ENCODE measurements at places on chromosomes 1 and 21.

DNA sequence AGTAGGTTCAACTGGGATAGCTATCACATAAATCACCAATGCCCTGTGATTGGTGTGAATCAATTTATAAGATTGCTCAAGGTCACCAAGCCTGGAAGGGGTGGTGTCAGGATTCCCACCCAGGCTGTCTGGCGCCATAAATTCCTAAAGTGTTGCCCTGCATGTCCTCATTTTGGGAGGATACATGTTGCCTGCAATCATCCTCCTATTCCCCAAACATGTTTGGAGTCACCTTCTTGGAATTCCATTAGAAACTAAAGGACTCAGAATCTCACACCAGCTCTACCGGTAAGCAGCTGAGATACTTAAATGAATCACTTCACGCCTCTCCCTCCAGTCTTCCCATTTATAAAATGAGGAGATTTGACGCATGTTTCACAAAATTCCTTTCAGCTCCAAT, 54.1 kb upstream of the SLC45A1 start:
- no peak for DNase-seq

- DNase-seq: no peak
Observed at GRCh38 chr1:106038260-106038659, 1018.2 kb upstream of the PRMT6 start.

GRCh38 chr1:93598861-93599439, 82.7 kb downstream of the BCAR3 start:
- no peak for DNase-seq

- DNase-seq: no peak
Observed at GRCh38 chr21:16768096-16768495, 744.7 kb upstream of the CXADR start.

DNA sequence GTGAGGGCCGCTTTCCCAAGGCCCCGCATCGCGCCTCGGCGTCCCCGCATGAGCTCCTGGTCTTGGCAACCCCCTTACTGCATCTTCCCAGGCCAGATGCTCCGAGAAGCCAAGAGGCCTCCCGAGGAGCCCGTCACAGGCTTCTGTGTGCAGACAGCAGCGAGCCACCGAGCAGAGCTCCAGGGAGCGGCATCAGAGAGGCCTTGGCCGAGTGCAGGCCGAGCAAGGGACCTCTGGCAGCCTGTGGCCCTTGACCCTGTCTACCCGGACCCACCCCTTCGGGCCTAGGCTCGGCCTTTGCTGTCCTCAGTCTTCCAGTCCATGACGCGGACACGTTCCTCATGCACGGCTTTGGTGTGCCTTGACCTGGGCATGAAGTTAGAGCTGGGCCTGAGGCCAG, 63.5 kb downstream of the MORN1 start:
- no peak for DNase-seq

GRCh38 chr21:29904359-29905282, 35.2 kb downstream of the GRIK1 start:
- no peak for DNase-seq

- DNase-seq: no peak
Observed at GRCh38 chr21:16082038-16082816, 352.4 kb downstream of the USP25 start.

- DNase-seq: no peak
Observed at GRCh38 chr1:223654083-223654482, 11.4 kb downstream of the CAPN8 start.

DNA sequence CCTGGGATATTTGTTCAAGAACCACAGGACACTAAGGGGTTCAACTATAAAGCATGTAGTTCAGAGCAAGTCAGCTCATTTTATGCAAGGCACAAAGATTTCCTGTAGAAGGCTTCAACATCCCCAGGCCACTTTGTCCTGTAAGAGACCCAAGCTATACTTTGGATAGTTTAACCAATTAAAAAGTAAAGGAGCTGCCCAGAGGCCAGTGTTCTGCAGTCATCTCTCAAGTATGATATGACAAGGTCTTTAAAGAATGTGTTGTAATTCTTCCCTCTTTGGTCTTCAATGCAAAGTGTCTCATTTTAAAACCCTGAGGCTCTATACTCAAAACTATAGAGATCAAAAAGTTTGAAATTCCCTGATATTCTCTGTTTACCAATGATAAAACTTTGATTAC, 34.1 kb downstream of the KRTAP20-3 start:
- DNase-seq: no peak

GRCh38 chr1:29227511-29227910, 3.2 kb downstream of the MECR start:
- no peak for DNase-seq

DNA sequence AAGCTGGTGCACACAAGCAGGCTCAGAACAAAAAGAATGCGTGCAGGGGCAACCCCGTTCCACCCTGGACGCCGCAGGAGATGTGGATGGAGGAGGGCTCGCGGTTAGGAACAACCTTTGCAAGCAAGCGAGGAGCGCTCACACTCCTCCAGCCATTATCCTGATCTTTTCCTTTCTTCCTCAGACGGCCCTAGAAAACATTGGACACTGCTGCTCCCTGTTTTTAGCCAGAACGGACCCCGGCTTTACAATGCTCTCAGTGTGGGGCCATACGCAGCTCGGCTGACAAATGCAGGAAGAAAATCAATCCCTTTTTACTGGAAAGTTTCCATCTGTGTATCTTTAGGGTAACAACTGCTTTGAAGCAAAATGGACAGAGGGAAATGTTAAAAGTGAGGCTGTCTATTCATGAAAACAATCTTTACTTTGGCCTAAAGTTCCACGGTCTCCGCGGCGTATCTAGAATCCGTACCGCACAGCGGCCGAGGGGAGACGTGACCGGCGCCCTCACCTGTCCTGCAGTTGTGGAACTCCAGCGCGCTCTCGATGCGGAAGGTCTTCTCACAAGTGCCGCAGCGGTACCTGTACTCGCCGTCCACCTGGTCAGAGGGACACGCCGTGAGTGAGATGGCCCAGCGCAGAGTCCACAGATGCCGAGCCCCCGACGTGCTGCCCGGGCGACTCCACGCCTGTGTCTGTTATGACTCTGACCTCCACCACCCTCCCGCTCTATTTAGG, 44.0 kb downstream of the PRDM15 start:
- no peak for DNase-seq

GRCh38 chr21:34673006-34673405, 4.2 kb downstream of the CLIC6 start:
- DNase-seq: no peak

DNA sequence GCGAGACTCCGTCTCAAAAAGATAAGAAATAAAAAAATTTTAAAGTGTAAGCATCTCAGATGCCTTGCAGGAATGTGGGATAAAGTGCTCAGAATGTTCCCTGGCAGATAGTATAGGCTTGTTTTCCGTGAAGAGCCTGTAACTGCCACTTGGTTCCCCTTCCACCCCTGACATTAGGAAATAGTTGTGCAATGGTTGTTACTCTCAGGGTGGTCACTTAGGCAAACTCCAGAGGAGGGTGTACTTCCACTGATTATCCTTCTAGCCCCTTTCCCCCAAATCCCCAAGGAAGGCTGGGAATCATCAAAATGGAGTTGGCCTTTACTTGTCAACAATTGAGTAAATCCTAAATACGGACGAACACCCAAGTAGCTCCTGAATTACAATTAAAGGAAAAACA, 10.4 kb downstream of the RPL11 start:
- DNase-seq: no peak

- DNase-seq: no peak
Observed at GRCh38 chr21:20486303-20486702, 511.9 kb upstream of the NCAM2 start.

DNA sequence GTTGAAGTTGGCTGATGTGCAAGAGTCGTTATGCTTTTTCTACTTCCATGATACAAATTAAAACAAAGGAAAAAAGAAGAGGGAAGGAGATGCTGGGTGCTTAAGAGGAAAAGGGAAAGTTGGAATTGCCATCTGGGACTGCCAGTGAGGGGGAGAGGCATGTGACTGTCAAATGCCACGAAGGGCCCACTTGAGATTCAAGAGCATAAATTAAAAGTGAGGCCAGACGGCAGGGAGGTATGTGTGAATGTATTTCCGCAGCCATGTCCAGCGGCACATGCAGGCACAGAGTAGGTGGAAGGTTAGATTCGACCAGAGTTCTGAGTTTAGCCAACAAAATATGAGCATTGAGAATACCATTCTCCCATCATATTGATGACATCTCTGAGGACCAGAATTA, 32.0 kb downstream of the NFASC start:
- no peak for DNase-seq

GRCh38 chr1:14514739-14515138, 83.7 kb upstream of the KAZN start:
- no peak for DNase-seq

DNA sequence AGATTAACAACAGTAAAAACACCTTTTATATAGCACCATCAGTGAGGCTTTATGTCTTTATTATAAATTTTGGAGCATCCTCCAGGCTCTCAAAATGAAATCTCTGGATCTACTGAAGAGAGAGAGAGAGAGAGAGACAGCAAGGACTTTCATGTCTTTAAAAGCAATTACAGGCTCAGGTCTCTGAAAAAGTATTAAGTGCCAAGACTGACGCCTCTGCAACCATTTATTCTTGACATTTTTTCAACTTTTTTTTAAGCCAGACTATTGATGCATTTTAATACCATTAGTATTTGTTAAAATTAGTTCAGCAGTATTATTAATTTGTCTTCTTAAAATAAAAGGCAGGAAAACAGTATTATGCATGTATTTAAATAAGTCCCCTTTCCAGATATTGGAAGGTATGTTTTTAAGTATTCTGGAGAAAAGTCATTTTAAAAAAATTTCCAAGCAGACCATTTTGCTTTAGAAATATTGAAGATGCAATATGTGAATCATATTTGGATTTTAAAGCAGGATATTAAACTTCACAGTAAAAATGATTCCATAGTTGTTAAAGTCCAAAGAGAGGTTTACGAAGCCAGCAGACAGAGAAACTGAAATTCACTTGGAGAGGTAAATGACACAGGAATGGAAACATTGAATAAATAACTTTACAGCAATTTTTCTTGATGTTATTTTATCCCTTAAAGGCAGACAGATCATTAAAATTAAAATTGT, 35.4 kb upstream of the APOBEC4 start:
- no peak for DNase-seq

GRCh38 chr1:115323366-115324004, 14.6 kb downstream of the NGF start:
- DNase-seq: no peak

- no peak for DNase-seq
Observed at GRCh38 chr1:12433323-12434053, 184.5 kb downstream of the DHRS3 start.

- DNase-seq: no peak
Observed at GRCh38 chr1:108071601-108072000, 106.6 kb upstream of the VAV3 start.

DNA sequence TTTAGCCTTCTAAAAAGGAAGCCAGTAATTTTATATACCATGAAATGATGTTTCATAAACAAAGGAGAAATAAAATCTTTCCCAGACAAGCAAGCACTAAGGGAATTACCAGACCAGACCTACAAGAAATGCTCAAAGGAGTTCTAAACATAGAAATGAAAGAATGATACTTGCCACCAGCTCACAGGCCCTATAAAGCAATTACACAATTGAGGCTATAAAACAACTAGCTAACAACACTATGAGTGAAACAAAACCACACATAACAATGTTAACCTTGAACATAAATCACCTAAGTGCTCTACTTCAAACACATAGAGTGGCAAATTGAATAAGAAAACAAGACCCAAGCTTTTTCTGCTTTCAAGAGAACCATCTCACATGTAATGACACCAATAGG, 123.8 kb downstream of the BARHL2 start:
- no peak for DNase-seq

DNA sequence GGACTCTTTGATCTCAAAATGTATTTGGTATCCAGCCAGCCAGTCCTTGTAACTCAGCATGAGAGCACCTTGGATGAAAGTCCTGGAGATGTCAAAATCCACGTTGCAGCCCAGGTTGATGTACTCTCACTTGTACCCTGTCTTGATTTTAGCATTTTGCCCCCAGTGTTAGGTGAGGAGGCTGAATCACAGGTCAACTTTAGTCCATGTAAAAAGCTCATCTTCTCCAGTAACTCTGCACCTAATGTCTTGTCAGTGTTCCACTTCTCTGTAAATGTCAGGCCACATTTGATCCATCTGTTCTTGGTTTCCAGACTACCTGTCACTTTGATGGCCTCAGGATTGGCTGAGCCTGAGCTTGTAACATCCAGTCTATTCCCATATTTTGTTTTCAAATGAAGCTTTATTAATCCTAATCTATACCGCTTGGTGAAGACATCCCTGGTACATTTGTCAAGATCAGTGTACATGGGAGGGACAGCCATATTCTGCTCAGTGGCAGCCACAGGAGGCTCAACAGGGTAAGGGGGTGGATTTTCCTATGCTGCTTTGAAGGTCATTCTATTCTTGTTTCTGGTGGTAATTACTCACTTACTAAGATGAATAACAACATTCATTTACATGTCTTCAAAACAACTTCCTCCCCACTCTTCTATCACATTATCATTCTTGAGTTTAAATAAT, 24.1 kb upstream of the FCRL3 start:
- no peak for DNase-seq

GRCh38 chr1:205283270-205284147, 38.0 kb downstream of the NUAK2 start:
- DNase-seq: no peak

DNA sequence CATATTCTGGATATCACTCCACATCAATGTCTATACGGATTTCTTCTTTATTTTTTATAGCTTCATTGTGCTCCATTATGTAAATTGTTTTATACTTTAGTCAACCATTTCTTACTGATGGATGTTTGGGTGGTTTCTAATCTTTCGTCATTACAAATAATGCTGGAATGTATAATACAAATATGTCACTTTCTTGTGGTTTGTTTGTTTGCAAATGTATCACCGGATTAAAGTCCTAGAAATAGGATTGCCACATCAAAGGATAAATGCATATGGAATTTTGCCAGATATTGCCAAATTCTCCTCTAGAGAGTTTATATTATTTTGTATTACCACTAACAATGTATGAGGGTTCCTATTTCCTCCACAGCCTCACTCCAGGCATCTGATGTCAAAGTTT, 48.7 kb upstream of the PRDM2 start:
- no peak for DNase-seq

DNA sequence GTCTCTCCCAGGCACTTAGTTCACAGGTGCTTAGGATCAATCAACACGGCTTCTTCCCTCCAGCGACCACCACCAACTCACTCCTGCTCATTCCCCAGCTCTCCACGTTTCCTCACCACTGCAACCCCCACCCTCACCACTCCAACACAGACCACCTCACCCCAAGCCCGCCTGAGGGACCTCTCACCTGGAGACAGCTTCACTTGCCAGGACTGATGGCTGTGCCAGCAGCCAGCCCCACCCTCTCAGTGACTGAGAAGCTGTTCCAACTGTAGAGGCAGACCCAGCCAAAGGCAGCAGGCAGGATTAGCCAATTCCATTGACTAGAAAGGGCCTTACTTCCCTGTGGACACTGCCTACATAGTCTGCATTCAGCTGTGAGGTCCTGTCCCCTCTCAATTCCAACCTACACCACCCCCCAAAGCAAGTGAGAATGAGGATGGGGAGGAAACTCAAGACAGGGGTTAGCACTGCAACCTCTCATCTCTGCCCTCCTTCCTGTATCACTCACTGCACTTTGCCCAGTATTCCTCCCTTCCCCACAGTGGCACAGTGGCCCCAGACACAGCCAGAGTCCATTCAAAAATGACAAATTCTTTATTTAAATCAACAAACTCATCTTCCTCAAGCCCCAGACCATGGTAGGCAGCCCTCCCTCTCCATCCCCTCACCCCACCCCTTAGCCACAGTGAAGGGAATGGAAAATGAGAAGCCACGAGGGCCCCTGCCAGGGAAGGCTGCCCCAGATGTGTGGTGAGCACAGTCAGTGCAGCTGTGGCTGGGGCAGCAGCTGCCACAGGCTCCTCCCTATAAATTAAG, 7.6 kb downstream of the TAGLN2 start:
- DNase-seq: no peak
